ENCODE measurements at places on chromosomes 4 and X.
A peak's percentile ranks its signal among the peaks of the same experiment; 100 is the strongest.

DNA sequence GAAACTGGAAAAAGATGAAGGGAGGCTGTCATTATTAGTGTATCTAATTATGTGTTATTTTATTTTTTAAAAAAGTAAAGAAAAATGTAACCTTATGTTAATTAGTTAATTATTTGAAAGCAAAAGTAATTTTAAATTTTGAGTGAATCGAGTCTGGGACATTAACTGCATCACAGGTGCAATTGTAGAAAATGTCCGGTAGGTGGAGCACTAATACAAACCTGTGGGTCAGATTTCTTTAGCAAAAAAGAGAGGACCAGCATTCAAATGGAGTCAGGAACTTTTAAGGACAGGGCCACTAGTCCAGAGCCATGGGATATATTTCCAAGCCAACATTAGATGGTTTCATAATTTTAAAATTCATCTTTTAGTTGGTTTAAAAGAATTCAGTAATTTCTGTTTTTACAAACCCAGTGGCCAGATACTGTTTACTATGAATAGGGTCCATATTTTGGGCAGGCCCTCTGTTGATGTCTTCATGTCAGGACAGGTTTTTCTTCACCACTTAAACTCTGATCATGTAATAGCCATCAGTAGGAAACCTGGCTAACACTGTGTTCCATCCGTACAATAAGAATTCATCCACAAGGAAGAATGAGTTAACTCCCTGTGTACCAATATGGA is 27.2 kb downstream of the BST1 start:
- DNase-seq = peak; percentile 53

- DNase-seq = no peak
Observed at GRCh38 chr4:98716796-98717195, 58.4 kb upstream of the TSPAN5 start.

DNA sequence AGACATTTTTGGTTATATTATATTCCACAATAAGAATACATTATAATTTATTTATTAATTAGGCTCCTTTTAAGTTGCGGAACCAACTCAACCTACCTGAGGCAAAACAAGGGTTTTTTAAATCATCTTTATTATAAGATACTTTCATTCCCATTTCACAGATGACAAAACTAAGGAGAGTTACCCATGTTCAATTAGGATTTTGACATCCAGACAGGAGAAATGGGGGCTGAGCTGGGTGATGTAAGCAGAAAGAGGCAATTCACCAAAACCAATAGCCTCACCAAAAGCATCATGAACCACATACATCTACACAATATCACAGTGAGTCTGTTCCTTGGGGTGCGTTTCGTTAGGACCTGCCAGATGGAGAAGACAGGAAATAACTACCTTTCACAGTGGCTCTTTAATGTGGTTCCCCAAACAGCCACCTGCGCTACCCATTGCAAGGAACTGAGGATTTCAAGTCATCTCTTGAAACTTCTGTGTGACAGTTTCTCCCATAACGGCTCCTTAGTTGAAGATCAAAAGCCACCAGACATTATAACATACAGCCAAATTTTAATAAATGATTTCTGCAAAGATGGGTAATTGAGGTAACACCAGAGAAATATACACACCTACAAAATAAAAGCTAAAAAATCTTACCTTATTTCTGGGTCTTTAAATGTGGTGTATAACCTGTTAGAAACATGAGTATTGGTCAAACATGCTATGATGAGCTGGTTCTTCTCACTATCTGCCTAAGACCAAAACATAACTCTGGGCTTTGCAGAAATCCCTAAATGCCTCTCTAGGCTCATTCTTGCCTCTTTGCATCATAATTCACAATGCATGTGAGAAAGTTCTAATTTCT is 190.6 kb upstream of the LEF1 start:
- no peak for DNase-seq

DNA sequence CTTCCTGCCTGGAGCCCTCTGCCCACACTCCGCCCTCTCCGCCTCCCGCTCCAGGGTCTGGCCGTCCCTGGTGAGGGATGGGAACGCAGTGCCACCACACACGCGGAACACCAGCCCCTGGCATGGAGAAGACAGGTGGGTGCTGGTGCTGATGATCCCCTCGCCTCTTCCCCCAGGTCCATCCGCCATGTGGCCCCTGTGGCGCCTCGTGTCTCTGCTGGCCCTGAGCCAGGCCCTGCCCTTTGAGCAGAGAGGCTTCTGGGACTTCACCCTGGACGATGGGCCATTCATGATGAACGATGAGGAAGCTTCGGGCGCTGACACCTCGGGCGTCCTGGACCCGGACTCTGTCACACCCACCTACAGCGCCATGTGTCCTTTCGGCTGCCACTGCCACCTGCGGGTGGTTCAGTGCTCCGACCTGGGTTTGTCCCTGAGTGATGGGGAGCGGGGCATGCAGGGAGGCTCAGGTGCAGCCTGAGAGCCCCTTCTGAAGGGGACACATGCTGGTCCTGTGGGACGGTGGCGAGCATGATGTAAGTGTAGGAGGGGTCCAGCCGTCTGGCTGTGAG is 9.8 kb downstream of the BGN start:
- no peak for DNase-seq

DNA sequence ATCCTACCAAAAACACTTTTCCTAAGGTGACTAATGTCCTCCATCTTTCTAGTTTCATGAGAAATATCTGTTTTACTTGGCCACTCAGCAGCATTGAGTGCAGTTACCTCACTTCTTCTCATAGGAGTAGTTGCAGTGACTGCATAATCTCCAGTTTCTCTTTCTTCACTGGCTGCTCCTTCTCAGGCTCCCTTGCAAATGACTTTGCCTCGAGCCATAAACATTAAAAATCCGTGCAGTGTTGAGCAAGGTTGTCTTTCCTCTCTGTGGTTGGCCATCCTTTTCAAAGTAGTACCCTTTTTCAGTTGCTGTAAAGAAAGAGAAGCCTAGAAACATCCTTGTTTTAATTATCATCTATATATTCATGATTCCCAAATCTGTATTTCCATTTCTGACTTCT is 10.2 kb upstream of the PRKG2 start:
- no peak for DNase-seq

- DNase-seq = no peak
Observed at GRCh38 chr4:120263618-120264017, 197.0 kb upstream of the MAD2L1 start.

DNA sequence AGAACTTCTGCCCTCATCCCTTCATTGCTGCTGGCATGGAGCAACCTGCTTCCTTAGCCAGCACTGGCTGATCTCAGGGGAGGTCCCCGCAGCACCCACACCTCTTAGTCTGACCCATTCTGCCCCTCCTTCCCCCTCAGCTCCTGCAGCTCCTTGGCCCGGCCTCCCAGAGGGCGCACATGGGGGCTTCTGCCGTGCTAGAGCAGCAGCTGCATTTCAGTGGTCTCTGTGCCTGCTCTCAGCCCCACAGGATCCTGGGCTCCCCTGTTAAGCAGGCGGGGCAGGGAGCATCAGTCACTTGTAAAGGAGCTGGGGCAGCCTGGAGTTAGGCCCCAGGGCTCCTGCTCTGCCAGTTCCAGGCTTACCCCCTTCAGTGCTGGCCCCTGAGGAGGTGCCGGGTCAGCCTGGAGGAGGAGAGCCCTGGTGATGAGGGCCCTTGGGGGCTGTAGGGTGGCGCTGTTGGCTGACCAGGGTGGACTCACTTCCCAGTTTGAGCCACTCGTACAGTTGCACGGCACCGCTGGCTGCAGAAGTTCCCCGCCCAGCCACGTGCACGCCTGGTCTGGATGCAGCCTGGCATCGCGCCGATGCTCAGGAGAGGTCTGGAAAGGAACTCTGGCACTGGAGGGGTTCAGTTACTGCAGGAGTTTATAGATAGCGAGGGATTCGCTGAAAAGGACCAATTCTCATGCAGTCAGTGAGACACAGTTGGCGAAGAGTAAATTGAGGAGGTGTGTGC is 85.1 kb upstream of the PSAPL1 start:
- DNase-seq = no peak

- DNase-seq = no peak
Observed at GRCh38 chrX:2484721-2485648, 15.8 kb downstream of the DHRSX start.

- no peak for DNase-seq
Observed at GRCh38 chrX:68696267-68696990, 49.0 kb downstream of the STARD8 start.

DNA sequence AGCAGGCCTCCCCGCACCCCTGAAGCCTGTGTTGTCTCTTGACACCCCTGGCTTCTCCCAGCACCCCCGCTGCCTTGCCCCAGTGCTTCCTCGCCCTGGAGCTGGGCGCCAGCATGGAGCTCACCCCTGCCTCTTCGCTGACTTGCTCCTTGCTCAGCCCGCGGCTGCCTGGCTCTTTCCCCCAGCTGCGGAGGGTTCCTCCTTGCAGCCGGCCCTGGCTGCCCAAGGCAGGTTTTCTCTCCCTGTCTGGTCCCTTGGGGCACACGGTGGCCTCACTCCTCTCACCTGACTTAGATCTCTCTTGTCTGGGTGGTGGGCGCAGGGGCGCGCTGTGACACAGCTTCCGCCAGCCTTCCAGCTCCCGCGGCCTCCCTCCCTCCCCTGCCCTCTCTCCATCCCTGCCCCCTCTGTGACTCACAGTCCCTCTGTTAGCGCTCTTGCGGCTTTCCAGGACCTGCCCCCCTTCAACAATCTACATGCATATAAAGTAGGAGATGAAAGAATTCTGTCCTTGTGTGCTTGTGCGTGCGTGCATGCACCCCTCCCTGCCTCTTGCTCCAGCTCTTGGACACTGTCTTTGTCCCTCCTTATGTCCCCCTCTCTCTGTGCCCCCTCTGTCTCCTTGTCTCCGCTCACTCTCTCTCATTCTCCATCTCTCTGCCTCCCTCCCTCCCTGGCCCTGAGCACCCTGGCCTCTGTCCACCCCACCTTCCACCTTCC is 2.2 kb downstream of the PLXNB3 start:
- no peak for DNase-seq

- DNase-seq = no peak
Observed at GRCh38 chr4:101400096-101400495, 52.8 kb upstream of the PPP3CA start.

- no peak for DNase-seq
Observed at GRCh38 chrX:45735571-45735970, 534.9 kb upstream of the DIPK2B start.

- DNase-seq = no peak
Observed at GRCh38 chrX:82756272-82756671, 751.8 kb upstream of the POU3F4 start.

DNA sequence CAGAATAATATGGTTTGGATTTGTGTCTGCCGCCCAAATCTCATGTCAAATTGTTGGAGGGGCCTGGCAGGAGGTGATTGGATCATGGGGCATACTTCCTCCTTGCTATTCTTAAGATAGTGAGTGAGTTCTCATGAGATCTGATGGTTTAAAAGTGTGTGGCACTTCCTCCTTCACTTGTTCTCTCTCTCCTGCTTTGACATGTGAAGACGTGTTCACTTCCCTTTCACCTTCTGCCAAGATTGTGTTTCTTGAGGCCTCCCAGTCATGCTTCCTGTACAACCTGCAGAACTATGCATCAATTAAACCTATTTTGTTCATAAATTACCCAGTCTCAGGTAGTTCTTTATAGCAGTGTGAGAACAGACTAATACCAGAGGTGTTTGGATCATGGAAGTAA is 325.7 kb upstream of the GIMD1 start:
- DNase-seq = no peak

- DNase-seq = no peak
Observed at GRCh38 chrX:136209016-136209738, 42.0 kb downstream of the MAP7D3 start.

DNA sequence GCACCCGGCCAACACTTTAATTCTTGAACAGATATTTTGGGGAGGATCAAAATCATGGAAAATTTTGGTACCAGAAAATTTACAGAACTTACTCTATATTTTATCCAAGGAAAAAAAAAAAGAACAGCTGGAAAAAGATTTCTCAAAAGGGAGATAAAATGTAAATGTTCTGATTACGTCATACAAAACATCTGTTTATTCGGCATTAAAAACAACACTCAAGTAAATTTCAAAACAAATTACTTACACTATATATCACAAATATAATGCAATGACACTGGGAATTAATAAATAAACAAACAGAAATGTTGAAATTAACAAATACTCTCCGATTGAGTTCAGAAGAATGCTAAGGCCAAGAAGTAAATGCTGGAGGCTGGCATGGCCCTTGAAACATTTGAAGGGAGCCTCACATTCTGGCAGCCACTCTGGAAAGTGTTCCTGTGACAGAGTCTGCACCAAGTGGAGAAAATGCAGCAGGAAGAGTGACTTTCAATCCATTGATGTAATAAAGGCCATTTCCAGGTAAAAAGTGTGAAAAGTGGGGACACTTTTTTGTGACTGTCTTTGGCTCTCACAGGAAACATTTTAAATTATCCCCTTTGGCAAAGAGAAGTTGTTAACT is 486.0 kb upstream of the CTSO start:
- DNase-seq = no peak
